SK-N-MC (cell line): ENCODE measurements at places on chromosomes 2 and 18.

GRCh38 chr2:181959508-181959907, 26.1 kb upstream of the PPP1R1C start:
- no peak for DNase-seq

- no peak for DNase-seq
Measured at GRCh38 chr2:28348149-28348567, 44.5 kb upstream of the FOSL2 start.

DNA sequence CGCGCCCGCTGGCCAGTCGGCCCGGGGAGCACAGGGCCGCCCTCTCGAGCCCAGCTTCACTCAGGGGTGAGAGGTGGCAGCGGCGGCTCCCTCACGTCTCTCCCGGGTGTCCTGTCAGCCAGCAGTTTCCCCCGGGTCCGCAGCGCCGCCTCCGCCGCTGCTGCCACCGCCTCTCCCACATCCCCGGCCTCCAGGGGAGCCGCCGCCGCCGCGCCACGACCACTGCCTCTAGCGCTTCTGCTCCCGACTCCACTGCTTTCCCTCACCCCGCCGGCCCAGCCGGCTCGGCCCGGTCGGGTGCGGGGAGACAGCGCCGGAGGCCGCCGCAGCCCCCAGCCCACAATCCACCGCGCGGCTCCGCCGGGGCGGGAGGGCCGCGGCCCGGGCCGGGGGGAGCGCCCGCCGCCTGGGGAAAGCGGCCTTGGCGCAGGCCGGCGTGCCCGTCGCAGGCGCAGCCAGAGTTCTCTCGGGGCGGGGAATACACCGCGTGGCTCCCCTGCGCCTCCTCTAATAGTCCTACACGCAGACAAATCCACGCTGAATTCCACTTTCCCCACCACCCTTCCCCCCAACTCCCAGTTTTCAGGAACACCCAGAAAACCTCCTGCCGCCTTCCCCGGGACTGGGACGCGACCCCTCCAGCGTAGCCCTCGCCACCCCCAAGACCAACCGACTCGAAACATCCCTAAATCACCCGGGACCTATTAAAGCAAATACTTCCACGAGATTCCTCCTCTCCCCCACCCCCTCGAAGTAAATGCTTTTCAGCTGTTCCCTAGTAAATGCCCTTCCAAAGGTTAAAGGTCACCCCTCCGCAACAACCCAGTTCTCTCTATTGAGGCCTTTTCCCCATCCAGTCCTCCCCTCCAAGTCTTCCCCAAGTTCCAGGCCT, at the start of gene VPS54:
Gene VPS54 (minus strand): TSS at position 346 of the 892 bp plus-strand sequence. CDS start 35,429 bp downstream, outside the sequence.
- no peak for DNase-seq

DNA sequence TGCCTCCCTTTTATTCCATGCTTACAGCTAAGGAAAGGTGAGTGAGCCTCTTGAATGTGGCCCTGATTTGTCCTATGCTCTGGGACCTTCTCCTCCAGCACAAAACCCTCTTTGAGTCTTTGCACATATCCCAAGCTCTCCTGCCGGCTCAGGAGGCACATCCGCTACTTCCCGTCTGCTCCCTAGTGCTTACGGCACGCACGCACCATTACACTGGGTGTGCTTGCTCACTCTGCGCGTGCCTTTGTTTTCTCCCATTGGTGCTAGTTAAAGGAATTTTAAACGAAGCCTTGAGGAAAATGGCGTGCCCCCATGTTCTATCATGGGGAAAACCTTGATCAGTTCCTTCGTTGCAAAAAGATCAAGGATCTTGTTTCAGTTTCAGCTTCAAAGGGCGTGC, 7.9 kb upstream of the DGKD start:
- no peak for DNase-seq

- DNase-seq: no peak
Measured at GRCh38 chr2:224165901-224166319, 126.8 kb upstream of the SERPINE2 start.

GRCh38 chr18:62182220-62182619, 4.6 kb downstream of the PIGN start:
- no peak for DNase-seq

- no peak for DNase-seq
Measured at GRCh38 chr18:40096675-40097074, 1858.4 kb upstream of the PIK3C3 start.

GRCh38 chr2:1809726-1810125, 65.4 kb upstream of the PXDN start:
- DNase-seq: no peak

DNA sequence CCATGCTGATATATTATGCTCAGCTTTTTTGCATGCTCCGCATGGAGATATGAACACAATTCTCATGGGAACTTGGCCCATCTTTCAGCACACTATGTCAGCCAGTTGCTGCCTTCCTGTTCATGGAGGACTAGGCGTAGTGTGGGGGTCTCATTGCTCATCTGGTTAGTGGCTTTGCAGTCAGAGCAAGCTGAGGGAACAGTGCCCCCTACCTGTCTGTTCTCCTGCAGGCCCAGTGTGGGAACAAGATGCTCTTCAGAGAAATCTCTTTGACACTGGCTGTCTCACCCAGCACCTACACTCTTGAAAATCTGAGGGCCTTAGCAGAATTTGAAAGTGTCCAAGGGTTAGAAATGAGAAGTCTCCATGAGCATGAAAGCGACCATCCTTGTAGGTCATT, 47.1 kb downstream of the SPTBN1 start:
- no peak for DNase-seq

GRCh38 chr2:220531216-220531615, 903.8 kb downstream of the SLC4A3 start:
- no peak for DNase-seq

DNA sequence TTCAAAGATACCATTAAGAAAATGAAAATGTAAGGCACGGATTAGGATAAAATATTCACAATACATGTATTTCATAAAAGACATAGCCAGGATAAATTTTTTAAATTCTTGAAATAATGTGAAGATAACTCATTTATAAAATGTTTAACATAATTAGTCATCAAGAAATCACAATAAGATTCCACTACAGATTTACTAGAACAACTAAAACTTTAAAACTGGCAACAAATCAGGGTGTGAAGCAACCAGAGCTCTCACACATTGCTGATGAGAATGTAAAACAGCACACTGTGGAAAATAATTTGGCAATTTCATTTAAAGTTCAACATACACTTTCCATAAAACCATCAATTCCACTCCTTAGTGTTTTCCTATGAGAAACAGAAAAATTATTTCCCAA, 89.6 kb upstream of the UBE2E3 start:
- no peak for DNase-seq

DNA sequence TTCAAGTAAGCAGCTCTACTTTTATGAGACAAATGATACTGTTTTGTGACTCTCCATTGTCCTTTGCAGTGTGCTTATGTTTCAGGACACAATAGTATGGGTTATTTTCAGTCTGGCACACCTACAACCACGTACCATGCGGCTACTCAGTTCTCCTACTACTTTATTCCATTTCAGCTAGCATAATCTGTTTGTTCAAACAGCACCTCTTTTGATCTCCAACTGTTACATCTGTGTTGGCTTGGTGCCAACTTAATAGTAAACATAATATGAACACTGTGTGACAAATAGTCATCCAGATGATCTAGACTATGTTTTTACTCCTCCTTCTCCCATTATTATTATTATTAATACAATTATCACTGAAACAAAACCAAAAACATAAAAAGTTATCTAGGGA, 40.5 kb downstream of the MYO3B start:
- no peak for DNase-seq

DNA sequence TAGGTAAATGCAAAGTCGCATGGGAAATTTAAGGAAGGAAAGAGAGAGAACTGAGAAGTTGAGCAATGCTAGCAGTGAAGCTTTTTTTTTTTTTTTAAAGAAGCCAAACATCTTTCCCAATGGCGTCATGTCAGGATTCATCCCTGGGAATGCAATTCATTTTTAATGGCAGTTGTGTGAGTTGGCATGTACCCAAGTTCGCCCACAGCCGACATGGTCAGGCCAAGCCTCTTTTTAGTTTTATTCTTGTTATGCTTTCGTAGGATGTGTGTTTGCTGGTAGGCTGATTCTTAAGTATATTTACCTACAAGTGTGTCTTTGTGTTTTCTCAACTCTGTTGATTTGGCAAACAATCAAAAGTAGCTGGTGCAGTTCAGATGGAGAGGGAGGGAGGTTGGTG, 127.6 kb upstream of the ITGA6 start:
- no peak for DNase-seq

DNA sequence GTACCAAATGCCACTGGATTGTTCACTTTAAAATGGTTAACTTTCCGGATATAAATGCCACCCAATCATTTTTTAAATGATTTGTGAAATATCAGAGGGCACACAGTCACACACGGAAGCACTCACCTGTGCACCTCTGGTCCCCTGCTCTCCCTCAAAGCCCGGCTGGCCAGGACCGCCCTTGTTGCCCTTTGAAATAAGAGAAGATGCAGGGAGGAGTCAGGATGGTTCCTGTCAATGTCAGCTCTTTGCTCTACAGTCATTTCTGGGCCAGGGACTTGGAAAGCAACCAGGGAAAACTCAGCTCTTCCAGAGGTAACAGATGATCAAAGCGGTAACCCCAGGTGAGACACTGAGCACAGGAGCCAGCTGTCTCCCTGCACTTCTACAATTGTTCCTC, 60.7 kb downstream of the COL6A3 start:
- no peak for DNase-seq

GRCh38 chr2:153214337-153214736, 264.2 kb downstream of the RPRM start:
- DNase-seq: no peak
